Central memory CD4-positive, alpha-beta T cell (primary cell): ENCODE measurements at places on chromosomes 6 and 20.

DNA sequence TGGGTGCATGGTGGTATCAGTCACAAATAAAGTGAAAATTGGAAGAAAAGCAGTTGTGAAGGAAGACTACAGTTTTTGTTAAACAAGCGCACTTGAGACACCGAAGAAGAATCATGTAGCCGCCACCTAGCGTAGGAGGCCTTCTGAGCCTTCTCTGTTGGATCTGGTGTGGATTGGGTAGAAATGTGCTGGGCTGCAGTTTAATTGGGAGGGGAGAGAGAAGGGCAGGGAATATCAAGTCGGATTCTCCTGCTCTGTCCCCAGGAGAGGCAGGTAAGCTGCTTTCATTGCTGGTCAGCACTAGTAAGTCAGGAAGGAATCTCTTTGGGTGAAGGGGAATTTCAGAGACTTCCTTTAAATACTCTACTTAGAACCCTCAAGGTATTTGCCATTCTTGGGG lies 1.2 kb upstream of the FABP7 start:
- DNase-seq: no peak

DNA sequence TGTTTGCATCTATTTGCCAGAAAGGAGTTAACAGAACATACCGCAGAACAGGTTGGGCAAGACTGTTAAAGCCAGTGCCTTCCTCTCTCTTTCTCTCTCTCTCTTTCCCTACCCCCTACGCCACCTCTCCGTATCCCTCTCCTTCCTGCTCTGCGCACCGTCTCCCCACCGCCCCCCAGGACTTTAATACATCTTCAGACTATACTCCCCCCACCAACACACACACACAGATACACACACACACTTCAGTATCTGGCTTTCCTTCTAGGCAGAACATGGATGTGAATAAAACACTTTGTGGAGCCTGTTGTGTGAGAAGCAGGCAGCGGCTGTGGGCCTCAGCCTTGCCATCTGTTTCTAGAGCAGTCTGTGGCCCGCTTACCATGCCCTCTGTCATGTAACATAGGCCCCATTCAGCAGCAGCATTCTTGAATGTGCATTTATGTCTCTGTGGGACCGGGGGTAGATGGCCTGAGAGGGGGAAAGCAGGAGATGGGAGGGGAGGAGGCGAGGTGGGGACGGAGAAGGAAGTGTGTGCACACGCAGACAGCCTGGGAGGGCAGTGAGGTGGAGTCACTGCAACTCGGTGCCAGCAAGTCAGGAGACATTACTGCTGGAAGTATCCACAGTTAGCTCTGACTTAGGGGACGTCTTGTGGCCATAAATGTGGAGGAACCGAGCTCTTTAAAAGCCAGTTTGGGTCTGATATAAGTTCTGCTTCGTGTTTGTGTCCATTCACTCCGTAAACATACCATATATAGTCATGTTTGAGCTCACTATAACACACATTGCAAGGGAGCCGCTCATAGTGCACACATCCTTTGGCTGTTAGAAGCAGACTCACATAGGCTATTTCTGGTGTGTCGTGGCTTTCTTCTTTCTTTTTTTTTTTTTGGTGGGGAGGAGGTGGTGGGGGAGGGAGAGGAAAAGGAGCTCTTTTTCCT lies 38.4 kb downstream of the RREB1 start:
- DNase-seq: no peak

DNA sequence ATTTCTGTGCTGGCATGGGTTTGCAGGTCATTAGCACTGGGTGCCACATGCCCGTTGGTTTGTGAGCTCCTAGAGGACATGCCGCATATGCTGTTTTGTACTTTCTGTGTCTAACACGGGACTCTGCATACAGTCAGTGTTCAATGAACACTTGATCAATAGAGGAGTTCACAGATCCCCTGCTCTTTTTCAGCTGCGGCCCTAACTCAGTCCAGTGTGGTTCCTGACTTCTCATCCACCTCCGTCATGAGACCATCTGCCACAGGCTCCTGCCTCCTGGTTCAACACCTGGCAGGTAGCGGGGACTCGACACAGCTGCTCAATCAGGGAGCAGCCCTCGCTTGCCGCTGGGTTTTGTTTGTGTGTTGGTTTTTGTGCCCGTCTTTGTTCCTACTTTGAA lies 13.8 kb upstream of the BMP7 start:
- no peak for DNase-seq

DNA sequence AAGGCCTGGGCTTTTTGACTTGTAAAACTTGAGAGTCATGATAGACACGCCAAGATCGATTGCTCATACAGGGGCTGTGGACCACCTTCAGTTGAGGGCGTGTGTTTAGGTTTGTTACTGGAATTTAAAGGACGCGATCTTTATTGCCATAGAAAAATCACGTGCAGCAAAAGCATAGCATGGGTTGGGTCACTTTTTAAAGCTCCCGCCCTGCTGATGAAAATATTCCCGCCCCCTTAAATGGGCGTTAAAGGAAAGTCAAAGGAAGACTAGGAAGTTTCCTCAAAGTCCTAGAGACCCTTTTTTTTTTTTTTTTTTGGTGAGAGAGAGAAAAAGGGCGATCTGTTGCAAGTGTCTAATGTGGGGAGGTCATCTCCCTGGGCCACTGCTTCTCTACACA lies 23.1 kb downstream of the TFAP2A start:
- no peak for DNase-seq

DNA sequence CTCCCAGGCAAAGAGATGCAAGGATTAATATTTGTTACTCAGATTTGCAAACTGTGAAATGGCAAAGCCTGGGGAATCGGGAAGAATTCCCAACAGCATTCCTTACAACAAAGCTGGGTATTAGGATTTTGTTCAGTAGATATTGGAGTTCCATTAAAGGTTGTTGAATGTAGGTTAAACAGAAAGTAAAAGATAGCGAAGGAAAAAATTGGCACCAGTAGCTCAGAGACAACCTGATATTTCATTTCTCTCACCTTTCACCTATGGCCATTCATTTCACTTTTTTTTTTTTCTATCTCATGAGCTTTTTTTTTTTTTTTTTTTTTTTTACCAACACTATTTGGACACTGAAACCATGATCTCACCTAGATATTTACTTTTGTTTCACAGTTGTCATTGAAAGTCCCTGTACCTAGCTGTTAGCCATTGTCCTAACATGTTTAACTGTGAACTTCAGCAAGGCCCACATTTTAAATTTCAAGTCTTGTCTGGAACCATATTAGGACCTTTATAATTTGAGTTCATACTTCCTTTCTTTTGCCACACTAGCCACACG lies 552.5 kb downstream of the HAO1 start:
- DNase-seq: no peak

DNA sequence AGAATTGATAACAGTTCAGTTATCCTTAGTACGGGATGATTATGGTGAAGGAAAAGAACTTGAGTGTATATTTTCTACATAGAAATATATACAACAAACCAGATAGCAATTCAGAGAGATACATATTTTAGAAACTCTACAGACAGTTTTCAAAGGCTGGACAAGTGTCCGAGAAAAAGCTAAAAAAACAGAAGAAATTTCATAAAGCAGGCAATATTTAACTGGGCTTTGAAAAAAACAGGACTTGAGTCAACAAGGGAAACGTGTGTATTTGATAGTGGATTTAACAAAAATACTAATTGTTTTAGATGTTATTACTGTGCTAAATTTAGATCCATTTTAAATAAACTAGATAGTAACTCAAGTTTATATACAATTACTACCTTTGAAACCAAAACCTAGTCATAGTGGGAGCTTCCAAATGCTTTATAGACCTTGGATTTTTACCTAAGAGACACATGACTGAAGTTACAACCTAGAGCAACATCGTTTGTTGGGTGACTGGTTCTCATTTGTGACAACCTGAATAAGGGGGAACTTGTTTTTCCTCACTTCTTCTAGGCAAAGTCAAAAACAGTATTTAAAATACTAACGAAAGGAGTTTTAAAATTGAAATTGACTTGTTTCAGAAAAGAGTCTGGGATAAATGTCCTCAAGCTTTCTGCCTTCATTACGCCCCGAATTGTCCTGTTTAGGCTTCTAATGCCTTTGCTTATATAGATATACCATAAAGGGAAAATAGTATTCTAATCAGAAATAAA lies 116.7 kb upstream of the PRSS16 start:
- no peak for DNase-seq

GRCh38 chr6:118776607-118777549 lies 117.1 kb upstream of the ASF1A start:
- peak; percentile 65 for DNase-seq

DNA sequence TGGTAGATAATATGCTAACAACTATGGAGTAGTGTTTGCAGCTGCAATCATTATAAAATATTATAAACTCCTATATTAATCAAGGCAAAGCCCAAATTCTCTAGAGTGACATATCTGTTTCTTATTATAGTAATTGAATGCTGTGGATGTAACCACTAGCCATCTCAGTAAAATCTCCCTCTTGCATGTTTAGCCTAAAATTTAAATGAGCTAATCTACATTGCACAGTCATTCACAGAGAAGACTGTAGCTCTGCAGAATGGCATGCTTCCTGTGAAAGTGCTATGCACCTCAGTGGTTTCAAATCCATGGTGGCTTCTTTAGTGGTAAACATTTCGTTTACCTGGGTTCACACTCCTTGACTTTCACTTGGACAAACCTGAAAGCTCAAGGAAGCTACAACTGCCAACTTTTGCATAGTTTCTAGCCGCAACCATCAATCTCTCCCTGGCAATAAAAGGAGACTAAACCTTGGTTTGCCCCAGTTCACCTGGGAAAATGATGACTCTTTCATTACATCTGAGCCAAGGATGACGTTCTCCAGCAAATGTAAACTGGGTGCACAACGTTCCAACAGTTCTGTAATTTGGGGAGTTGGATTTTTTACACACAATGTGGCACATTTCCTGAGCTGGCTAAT lies 47.2 kb downstream of the FILIP1 start:
- DNase-seq: no peak
